Activated naive CD8-positive, alpha-beta T cell treated with anti-CD3 and anti-CD28 coated beads for 36 hours (primary cell): ENCODE measurements at places on chromosomes 2 and 18. TPM values are rescaled to one million over a fixed set of nuclear protein-coding genes. Genes with fewer than 3 reads are reported as not detected.

DNA sequence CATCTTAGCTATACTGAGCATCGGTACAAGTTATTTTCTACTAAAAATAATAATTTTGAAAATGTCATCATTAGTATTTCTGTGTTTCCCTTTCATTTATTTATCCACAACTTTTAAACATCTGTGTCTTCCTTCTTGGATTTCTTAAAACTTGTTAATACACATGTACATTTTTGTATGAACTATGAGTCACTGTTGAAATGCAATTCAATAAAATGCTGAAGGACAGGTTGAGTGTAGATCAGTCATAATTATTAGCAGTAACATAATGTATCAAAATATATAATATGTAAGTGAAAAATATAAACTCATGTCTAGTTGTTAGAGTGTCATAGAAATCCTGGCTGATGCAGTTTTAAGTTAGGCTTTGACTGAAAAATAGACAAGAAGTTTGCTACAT is 115.9 kb downstream of the MEIS1 start:
- no peak for DNase-seq

- DNase-seq = no peak
Observed at GRCh38 chr2:164777847-164778461, 63.7 kb downstream of the COBLL1 start.

Gene NFATC1
- 98.5 TPM for total RNA-seq

Gene SEPTIN10
- total RNA-seq = 0.21 TPM

DNA sequence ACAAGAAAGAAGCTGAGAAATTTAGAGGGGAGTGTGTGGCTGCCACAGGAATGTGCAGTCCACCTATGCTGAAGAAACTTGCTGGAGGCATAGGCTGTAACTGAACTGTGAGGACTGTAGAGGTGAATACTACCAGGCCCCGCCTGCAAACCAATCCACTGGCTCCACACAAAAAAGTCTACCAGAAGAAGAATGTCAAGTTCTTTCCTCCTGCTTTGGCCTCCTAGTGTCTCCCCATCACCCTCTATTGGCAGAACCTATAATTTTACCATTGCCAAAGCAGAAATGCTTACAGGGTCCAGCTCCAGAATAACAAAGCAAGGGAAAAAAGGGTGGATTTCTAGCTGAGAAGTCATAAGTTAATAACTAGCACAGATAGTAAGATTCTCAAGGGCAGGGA is 5.9 kb upstream of the ATP5MC3 start:
- DNase-seq = no peak

GRCh38 chr2:129201696-129202095 is 777.8 kb upstream of the RAB6C start:
- DNase-seq = no peak

Gene TTN
- 1.8 TPM for total RNA-seq

DNA sequence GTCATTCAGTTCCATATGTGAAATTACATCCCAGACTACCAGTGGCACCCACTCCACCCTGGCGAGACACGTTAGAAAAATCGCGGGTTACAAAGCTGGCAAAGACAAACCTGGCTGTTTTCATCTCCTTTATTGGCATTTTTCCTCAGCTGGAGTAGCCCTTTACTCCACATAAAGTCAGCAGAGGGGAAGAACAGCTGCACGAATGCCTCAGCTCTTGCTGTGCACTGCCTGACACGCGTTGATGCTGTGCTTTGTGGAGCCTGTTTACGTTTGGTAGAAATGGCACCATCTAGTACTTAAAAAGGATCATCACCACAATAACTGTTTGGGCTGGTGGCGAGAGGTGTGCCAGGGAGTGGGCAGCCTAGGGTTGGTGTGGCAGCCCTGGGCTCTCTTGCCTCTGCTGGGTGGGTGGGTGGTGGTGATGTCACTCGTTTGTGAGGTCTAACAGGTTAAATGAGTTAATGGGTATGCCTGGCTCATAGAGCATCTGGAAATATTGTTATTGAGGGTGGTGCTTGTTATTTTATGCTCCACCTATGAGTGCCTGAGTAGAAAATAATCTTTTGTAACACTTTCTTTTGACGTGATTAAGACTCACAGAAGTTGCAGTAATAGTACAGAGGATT is 16.4 kb downstream of the FARP2 start:
- no peak for DNase-seq

DNA sequence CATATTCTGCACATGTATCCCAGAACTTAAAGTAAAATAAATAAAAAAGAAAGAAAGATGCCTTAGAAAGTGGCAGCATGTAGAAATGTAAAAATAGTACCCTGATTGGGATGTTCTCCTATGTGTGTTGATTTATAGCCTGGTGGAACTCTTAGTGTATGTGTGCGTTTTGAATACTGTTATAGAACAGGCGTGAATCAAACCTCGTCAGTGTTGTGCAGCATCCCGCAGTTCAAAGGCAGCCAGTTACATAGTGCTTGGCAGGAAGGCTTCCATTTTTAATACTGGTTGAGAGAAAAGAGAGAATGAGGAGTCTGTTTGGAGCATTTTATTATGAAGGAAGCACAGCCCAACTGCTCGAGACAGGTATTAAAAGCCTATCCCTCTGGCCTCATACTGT is 49.4 kb downstream of the TANC1 start:
- no peak for DNase-seq

- no peak for DNase-seq
Observed at GRCh38 chr2:7987992-7988391, 693.9 kb upstream of the ID2 start.

DNA sequence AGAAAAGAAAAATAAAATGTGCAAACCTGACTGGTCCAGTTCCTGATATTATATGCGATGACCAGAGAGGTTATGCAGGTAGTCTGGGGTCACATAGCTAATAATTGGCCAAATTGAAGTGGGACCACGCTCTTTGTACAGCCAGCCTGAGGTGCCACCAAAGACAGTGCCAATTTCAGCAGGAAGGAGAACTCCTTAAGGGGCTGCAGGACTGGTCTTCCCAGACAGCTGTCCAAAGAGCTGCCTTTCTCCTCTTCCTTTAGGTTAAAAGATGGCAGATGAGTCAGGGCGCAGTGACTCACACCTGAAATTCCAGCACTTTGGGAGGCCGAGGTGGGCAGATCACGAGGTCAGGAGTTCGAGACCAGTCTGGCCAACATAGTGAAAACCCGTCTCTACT is 95.5 kb downstream of the ACKR3 start:
- no peak for DNase-seq

GRCh38 chr2:96252526-96252925 is 13.3 kb downstream of the TMEM127 start:
- DNase-seq = no peak

DNA sequence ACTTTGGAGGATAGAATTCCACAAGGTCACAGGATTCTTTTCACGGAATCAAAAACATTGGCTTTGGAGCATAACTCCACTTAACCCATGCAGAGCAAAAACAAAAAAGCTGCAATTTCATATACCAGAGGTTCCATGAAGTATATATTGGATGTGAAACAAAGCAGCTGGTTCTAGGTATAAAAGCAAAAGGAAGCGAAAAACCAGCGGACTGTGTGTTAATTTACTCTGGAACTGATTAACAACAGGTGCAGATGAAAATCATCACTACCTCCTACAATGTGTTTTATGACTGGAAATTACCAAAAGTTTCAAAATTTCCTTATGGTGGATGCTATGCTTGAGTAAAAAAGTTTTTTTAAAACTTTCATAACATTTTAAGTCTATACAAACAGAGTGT is 54.4 kb upstream of the LINC00305 start:
- DNase-seq = no peak

- DNase-seq = no peak
Observed at GRCh38 chr2:106322281-106322680, 128.2 kb upstream of the UXS1 start.

- no peak for DNase-seq
Observed at GRCh38 chr18:36888778-36889177, 59.9 kb downstream of the KIAA1328 start.

GRCh38 chr2:70009762-70010575 is 48.5 kb upstream of the ASPRV1 start:
- DNase-seq = no peak

DNA sequence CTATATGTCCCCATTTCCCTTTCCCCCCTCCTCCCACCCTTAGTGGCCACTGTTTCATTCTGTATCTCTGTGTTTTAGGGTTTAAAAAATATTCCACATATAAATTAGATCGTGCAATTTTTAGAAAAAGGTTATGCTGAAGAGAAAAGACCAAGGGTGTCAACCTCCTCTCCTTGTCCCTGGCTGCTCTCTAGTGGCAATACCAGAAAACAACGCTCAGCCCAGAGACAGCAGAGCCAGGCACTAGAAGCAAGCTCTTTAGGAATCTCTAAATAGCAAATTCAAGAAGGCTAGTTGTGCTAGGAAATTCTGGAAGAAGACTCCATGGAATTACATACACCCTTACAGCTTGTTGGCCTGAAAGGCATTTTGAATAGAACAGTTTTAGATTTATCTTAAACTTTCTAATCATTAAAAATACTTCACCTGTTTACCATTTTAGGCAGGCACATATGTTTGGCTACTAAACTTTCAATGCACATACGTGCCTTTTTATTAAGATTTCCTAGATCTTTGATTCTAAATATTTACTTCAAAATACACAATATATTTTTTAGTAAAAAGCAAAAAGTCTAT is 35.1 kb upstream of the RASGRP3 start:
- peak; percentile 12 for DNase-seq

- no peak for DNase-seq
Observed at GRCh38 chr2:45833968-45834344, 182.5 kb downstream of the PRKCE start.

- DNase-seq = no peak
Observed at GRCh38 chr2:50783111-50783510, 248.8 kb downstream of the NRXN1 start.

Gene CTNNA2
- not detected for total RNA-seq

DNA sequence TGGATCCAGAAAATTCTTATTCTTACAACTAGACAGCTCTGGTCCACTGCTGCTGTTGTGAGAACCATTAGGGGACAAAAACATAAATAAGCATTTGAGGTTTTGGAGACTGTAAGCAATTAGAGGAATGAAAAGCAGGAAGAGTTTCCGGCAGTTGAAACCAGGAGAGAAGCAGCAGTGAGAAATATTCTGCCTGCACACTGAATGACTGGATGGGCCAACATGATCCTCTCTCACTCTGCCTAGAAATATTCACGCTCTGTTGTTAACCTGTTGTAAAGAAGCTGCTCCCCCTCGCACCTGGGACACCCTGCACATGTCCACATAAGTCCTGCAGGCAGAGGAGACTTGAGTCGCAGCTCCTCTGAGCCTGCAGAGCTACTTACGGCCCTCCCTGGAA is 60.4 kb upstream of the RNF152 start:
- DNase-seq = no peak

DNA sequence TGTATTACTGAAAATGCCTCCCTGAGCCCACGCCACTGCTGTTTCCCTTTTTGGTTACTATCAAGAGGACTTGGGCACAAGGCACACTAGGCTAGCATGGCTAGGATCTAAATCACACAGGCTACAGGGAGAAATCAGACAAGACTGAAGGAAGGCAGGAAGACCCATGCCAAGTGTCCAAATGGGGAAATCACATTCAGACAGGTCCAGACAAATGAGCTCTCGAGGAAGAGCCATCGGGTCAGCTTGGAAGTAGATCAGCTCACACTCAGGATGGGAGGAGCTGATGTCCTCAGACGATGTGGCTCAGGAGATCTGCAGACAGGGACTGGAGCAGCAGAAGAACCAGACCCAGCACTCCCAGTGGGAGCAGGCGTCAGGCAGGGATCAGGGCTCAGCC is 113.2 kb downstream of the COL6A3 start:
- DNase-seq = no peak

GRCh38 chr2:218387369-218388194 is 5.5 kb downstream of the SLC11A1 start:
- no peak for DNase-seq

DNA sequence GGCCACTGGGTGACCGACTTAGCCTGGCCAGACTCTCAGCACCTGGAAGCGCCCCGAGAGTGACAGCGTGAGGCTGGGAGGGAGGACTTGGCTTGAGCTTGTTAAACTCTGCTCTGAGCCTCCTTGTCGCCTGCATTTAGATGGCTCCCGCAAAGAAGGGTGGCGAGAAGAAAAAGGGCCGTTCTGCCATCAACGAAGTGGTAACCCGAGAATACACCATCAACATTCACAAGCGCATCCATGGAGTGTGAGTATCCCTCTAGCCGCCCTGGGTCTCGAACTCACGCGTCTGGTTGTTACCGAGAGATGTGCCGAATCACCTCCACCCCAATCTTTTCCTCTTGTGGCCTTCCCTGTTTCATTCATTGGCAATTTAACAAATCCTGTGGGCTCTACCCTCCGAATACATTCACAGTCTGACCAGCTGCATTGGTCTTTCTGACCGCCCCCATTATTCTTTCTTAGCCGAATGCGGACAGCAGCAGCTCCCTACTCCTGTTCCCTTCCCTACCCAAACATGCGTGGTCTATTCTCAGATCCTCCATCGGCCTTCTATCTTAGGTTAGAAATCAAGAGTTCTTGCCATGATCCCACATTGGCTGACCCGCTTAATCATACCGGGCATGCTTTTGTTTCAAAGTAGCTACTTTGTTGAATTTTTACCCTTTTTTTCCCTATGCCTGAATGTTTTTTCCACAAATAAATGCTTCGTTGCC is 631 bp downstream of the RPL31 start:
- DNase-seq = no peak

DNA sequence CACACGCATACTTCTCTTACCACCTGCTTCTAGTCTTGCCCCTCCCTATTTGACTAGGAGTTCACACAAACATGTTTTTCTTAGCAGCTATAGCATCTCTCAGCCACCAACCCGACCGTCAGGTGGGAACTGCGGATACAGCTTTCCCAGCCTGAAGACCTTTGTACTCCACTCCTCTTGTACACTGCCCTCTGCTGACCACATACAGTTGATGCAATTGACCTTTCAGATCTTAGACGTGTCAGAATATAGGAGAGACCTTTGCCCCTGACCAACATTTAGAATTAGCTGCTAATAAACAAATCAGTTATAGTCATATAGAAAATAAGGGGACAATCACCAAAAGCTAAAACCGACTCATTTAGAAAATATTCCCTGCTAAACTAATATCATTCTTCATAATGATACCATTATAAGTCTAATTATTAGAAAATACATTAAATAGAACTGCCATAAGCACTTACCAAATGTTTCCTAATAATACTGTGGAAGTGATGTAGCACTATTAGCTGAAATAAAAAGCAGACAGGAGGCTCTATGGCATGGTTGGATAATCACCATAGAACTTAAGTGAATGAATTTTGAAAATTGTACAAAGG is 208.4 kb downstream of the RAD51AP2 start:
- DNase-seq = no peak

Gene DYNAP
- not detected for total RNA-seq

Gene FZD7
- 0.52 TPM for total RNA-seq

Gene GPR35
- 7.8 TPM for total RNA-seq

GRCh38 chr2:44952143-44952805 is 10.8 kb downstream of the SIX3 start:
- peak; percentile 62 for DNase-seq
